ENCODE measurements at places on chromosomes 2 and 18. TPM values are rescaled to one million over a fixed set of nuclear protein-coding genes. Genes with fewer than 3 reads are reported as not detected.

DNA sequence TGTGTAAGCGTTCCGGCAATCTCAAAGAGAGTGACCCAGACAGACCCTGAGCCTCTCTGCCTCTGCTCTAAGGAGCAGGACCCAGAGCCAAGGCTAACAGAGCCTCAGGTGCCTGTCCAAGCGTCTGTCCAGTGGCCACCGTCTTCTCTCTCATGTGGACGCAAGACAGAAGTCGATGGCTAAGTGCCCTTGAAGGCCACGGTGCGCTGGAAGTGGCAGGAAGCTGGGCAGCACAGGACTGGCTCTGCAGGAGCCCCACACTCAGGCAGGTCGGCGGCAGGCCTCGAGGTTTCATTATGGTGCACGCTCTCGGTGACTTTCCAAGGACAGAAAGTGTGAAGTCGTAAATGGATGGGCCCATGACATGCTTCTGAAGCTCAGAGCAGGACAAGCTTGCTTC lies 49.1 kb downstream of the HDAC4 start:
- no peak for DNase-seq

Gene STK11IP
- 28.0 TPM for total RNA-seq

Gene TEX44
- total RNA-seq = not detected

GRCh38 chr18:63823516-63824219 lies 48.5 kb downstream of the SERPINB7 start:
- no peak for DNase-seq

DNA sequence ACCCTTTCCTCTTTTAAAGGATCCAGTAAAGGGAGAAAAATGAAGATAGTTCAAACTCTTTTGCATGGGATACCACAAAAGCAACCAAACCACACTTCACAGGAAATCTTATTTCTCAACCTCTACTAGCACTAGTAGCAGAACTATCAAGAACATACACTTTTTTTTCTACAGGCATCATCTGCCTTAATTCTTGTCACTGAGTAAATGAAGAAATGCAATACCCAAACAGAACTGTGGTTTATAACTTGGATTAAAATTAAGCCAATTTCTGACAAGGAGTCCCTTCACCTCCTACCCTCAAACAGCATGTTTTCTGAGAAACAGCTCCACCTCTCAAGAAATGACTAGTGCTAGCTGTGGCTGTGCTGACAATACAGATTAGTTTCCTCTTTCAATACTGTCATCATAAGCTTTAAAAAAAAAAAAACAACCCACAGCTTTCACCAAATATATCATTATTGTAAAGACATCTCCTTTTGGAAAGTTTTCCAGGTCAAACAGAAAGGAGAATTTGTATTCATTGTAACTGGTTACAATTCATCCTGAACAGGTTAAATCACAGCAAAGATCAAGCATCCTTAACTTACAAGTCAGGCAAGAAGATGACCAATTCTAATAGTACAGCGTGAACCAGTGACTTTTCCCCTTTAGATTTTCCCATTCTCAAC lies 44.4 kb downstream of the PTPN2 start:
- DNase-seq = no peak

- no peak for DNase-seq
These were observed 187.3 kb downstream of the NCKAP5 start for GRCh38 chr2:133380991-133381390.

DNA sequence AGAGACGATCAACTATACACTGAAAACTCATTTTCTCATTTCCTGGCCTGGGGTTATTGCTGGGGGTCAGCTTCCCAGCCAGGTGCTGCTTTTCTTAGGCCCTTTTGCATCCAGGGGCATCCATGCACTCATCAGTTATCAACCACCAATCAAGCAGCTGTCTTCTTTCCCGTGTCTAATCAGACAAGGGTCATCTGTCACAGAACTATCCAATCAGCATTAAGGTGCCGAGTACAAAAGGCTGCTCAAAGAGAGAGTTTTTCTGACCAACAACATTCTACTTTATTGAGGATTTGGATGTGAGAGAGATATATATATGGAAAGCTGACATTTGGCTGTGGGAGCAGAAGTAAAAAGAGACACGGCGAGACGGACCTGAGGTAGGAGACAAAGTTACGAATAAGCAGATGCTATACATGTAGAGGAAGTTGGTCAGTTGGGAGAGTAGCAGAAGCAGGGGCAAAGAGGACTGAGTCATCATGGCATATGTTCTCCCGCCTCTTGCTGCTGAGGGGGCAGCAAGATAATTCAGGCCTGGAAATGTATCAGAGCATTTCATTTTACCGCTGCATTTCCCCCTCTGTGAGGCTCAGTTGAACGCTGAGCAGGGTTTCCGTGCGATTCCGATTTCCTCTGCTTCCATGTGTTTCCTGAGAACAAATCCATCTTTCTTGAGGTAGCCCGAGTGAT lies 129.3 kb downstream of the NUP35 start:
- DNase-seq = no peak

GRCh38 chr2:171595896-171596295 lies 73.6 kb downstream of the CYBRD1 start:
- DNase-seq = no peak

Gene C2orf78
- total RNA-seq = not detected

DNA sequence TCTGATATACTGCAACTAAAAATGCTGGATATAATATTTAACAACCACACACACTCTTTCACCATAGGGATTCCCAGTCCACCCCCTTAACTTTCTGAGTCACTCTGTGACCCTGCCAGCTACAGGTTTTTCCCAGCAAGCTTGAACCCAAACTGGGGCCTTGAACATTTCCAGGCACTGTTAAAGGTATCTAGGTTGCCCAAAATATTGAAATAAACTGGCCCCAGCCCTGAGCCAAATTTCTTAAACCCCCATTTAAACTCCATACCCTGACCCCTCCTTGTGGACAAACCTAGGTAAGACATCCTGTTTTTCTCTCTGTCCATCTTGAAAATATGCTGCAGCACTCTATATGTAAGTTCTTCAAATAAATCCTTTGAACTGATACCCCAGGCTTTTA lies 19.7 kb upstream of the DCTN1 start:
- DNase-seq = no peak

GRCh38 chr2:43084699-43085091 lies 141.7 kb downstream of the ZFP36L2 start:
- peak; percentile 82 for DNase-seq
